AG09319 (cell line): ENCODE measurements at places on chromosomes 5 and 9.

- no peak for DNase-seq
Measured at GRCh38 chr9:107918749-107919148, 429.2 kb upstream of the KLF4 start.

DNA sequence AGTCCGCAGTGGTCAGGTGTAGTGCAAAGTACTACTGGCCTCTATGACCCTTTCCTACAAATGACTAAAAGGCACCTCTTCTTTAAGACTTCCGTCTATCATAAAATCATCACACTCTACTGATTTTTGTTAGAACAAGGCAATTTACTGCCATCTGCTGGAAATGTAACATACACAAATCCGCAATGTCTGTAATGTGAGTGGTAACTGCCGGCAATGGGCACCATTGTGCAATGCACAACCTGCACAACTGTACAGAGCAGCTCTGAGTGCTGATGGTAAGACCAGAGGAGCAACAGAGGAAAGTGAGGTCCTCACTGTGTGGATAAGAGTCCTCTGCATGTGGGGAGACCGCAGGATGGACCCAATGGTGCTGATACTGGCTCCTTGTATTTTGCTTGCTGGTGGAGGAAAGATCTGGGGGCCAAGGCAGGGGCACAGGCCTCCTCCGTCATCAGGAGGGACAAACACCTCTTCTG lies 103.7 kb downstream of the ATPSCKMT start:
- peak; percentile 34 for DNase-seq

GRCh38 chr5:122332599-122333555 lies 20.8 kb downstream of the SNCAIP start:
- no peak for DNase-seq

DNA sequence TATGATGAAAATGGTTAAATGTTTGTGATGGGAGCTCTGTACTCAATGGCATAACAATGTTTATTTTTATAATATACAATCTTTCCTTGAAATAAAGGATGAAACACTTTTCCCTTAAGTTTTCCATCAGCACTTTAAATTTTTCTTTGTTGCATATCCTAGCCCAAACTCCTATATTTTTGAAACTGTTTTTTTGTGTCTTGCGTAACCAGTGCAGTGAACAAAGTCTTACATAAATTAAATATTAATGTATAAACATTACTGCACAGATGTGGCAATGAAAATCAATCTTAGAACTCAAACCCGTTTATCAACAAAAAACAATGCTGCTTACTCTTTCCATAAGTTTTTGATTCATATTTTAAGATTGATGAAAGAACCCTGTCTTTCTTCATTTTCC lies 34.1 kb upstream of the IL31RA start:
- DNase-seq = no peak

DNA sequence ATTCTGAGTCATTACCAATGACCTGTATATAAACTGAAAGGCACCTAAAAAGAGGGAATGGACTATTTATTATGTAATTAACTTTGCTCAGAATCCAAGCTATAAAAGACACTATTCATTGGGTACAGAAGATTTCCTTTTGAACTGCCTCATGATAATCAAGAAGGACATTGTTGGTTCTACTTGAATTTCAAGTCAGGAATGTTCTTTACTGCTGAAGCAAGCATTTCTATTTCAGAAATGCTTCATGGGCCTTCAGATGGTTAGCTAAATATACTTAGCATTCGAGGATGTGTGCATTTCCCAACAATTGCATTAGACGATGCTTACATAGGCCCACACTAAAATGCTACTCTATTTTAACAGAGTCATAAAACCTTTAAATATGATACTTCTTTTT lies 658.2 kb upstream of the DMAC1 start:
- no peak for DNase-seq

- no peak for DNase-seq
Measured at GRCh38 chr5:132708645-132709044, 28.7 kb downstream of the KIF3A start.

- no peak for DNase-seq
Measured at GRCh38 chr5:134845335-134845851, 375 bp upstream of the C5orf24 start.

- DNase-seq = peak; percentile 25
Measured at GRCh38 chr5:9622971-9623421, 7.2 kb downstream of the TAS2R1 start.

DNA sequence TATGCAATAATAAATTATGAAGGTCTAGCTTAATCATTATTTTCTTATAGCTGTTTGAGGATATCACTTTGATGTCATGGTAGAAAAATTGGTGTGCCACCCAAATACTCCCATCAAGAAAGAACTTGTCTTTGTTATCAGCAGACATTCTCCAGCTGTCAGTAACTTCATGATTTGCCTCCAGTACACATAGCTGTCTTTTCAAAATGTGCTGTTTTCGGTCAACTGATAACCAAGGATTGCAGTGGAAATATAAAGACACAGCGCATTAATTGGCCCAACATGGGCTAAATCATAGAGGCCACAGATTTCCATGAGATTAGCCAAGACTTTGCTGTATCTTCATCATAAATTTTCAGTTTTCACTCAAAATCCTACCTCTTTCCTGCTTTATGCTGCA lies 993.5 kb upstream of the SEMA6A start:
- DNase-seq = no peak

- no peak for DNase-seq
Measured at GRCh38 chr5:93787598-93787997, 46.2 kb upstream of the POU5F2 start.

GRCh38 chr5:14362491-14362890 lies 219.1 kb upstream of the OTULINL start:
- DNase-seq = no peak
